GM03348 (cell line): ENCODE measurements at places on chromosomes 5 and 9.

DNA sequence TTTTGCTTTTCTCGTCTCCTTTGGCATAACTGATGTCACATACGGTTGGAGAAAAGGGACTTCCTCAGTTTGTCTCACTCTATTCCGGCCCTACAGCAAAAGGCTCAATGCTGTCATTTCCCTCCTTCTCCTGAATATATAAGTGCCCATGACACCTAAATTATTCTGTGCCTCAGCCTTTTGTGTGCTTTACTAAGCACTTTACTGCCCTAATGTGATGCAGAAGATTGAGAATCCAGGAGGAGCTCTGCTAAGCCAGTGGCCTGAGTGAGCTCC, 7.6 kb downstream of the CD180 start:
- DNase-seq = no peak

DNA sequence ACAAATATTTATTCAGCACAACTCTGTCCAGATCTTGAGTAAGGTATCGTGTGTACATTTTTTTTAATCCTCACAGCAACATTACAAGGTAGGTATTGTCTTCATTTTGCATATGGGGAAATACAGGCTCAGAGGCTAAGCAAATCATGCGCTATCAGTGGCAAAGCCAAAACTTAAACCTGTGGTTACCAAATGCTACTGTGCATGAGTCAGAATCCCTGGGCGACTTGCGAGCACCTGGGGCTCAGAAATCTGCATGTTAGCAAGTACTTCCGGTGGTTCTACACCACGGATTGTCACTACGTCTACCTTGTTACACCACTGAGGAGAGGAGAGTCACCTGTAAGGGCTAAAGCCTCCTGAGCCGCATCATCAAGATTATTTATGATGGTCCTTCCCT, 21.3 kb downstream of the C5orf58 start:
- DNase-seq = no peak

GRCh38 chr5:122076050-122076461, 2.0 kb downstream of the LOX start:
- DNase-seq = no peak

DNA sequence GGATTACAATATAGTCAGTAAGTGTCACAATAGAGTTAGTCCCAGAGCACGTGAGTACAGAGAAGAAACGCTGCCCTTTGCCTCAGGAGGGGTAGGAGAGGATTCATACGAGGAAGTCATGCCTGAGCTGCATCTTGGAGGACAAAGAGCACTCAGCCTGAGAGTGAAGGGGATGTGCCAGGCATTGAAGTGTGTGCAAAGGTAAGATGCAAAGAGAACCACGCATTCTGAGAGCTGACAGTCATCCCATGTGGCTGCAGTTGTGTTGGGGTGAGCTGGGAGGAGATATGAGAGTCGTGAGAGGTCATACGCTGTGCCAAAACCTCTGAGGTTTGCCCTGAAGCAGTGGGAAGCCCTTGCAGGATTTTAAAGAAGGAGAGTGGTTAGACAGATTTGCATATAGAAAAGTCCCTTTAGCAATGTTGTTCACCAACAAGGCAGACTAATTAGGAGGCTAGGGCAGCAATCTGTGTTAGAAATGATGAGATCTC, 97.5 kb downstream of the PIP5K1B start:
- DNase-seq = no peak

DNA sequence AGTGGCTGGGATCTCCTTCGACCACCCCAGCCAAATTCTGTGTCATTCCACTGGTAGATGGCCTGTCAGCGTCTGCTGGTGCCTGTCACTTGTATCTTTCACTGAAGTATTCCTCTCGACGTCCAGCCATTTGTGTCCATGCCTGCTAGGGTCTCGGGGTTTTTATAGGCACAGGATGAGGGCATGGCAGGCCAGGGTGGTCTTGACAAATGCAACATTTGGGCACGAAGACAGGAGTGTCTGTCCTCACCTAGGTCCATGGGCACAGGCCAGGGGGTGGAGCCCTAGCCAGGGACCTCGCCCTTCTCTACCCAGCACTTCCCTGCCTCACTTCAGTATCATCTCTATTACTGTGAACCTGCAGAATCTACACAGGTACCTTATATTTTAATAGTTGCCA, 2223.9 kb upstream of the ACO1 start:
- no peak for DNase-seq

DNA sequence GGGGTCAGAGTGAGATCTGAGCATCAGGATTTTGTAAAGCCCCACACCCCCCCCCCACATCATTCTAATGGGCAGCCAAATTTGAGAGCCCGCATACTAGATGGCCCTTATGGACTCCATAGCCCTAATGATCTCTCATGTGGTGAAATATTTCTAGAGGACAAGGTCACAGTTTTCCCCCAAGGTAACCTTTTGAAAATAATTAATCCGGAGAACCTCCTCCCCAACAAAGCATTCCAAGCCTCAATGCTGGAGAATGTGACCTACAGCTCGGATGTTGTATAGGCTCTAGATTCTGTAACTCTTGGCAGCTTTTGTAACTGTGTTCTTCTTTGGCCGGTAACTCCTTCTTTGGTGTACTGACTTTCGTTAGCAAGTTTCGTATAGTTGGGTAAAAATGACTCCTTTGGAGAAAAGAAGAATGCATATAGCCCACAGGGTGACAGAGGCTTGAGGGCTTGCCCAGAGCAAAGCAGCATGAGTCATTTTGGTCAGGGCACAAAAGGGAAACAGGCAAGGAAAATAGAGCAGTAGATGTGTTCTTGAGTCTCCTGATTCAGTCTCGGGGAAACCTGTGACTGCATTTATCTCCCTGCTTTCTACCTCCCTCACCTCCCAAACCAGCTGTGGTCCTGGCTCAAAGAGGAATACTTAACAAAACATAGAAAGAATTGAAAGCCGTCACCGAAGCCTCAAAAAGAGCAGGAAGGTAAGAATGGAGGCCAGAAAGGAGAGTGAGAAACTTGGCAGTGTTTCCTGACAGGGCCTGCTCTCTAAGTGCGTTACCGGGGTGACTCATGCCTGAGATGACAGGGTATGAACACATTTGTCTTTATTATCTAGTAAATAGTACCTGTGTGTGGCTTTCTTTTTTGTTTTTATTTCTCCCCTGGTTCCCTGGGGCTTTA, 6.6 kb upstream of the XPA start:
- peak; percentile 77 for DNase-seq

DNA sequence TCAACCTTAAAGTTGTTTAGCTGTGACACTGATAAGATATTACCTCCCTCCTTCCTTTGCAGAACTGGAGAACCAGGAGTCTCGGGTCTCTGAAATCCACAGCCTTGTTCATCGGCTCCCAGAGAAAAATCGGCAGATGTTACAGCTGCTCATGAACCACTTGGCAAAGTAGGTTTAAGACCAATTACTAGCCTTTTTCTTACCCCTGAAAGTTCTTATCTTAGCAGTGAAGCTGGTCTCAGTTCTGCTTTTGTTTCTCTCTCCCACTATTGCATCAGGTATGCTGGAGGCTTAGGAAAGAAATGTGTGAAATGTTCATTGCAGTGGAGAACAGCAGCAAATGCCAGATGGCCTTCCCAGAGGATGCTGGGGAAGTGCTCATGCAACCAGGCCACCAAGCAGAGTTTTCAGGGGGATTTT, 287.4 kb downstream of the ARHGAP26 start:
- DNase-seq = no peak

DNA sequence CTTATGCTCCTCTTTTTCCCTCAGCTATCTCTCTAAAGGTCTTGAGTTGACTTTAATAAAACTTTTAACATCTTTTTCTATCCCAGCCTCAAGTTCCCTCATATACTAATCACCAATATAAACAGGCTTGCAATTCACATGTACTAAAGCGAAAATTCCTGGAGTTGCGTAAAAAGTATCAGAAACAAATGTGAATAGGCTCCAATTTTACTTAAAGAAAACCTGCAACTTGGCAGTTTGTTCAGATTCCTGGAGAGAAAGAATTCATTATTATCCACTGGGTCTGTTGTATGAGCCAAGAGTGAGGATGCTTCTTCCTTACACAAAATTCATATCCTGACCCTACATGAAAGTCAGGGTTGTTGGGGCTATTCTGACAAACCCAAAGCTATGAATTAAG, 384.2 kb downstream of the DTWD2 start:
- no peak for DNase-seq

DNA sequence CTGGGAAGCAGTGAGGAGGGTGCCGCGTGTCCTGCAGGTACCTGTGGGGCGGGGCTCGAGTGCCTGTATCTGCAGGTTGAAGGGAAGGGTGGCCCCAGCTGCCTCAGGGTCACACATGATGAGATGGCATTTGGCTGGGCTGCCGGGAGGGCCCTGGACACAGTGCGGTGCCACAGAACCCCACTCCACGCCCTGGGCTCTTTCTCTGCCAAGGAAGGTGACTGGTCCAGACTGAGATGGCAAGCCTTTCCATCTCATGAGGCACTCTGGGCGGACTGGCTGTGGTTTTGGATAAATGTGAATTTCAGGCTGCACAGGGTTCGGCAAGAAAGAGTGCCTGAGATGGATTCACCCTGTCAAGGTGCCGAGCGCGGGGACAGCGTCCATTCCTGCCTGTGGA, 69.4 kb downstream of the FGF18 start:
- DNase-seq = no peak

DNA sequence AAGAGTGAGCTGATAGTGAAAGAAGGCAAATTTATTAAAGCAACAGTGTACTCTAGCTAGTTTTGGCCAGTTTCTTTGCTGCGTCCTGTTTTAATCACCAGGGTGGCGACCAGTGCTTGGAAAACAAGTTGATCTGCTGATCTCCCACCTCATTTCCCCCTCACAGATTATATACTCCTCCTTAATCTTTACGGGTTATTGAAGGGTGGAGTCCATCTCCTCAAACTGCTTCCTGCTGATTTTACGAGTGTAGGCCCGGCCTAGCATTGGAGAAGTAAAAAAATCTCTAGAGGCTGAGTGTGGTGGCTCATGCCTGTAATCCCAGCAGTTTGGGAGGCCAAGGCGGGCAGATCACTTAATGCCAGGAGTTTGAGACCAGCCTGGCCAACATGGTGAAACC, 14.0 kb upstream of the CFAP95 start:
- DNase-seq = no peak

DNA sequence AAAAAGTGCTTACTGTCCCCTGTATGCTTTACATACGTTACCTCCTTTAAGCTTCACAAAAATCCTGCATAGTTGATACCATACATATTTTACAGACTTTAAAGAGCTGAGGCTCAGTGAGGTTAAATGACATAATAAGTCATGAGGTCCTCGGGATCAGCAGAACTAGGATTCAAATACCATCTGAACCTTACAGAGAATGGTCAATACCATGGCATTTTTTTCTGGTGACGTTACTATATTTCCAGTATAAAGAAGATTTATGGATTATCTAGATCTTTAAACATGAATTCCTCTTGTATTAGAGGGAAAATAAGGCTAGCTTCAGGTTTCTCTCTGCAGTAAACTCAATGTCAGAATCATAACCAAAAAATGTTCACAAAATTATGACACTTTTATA, 153.7 kb upstream of the GPR151 start:
- no peak for DNase-seq

GRCh38 chr9:36485647-36486328, 85.7 kb upstream of the RNF38 start:
- DNase-seq = no peak
